ENCODE measurements at places on chromosomes 7 and 10.

- no peak for DNase-seq
These were observed 28.6 kb downstream of the MTURN start for GRCh38 chr7:30163231-30163894.

GRCh38 chr10:61891906-61892585, 9.5 kb upstream of the ARID5B start:
- no peak for DNase-seq

DNA sequence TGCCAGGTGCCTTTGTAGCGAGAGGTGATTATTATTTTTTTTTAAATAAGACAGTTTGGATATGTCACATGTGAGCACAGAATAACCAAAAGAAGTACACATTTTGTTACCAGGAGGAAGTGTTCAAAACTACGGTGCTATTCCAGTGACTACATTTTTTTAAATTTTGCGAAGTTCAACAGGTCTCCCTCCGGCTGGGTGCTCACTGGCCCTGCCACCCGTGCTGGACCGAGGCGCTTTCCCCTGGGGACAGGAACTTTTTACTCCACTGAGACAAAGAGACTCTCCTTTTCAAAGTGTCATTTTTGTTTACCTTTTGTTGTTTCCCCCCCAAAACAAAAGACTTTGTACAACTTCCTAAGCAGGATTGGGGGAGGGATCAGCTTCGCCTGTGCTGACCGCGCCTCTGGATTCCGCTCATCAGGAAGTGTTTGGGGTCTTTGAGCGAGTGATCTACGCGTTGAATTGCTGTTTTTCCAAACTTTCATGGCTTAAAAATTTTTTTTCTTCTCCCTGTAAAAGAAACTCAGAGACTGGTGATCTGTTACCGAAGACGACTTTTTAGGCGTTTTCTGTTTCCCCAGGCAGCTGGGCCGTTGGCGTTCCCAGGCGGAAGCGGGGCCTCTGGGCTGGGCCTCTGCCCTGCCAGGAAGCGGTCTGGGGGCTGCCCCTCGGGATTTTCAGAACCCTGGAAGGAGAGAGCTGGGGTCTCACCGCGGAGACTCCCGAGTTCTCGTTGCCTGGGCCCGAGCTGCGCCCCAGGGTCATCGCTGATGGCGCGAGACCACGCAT, 7.2 kb downstream of the EN2 start:
- DNase-seq, result no peak

- DNase-seq, result no peak
These were observed 487.4 kb upstream of the CELF2 start for GRCh38 chr10:10530313-10530712.

- no peak for DNase-seq
These were observed 8.0 kb upstream of the SPOCK2 start for GRCh38 chr10:72096115-72097000.
